ENCODE measurements at places on chromosomes 2 and 18. TPM values are rescaled to one million over a fixed set of nuclear protein-coding genes. Genes with fewer than 3 reads are reported as not detected.

DNA sequence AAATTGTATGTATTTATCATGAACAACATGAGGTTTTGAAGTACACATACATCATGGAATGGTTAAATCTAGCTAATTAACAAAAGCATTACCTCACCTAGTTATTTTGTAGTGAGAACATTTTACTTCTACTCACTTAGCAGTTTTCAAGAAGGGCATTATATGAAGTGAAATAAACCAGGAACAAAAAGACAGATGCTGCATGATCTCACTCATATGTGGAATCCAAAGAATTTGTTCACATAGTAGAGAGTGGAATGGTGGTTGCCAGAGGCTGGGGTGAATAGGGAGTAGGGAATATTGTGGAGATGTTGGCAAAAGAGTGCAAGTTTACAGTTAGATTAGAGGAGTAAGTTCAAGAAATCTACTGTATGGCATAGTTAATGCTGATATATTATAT lies 292.0 kb downstream of the ASXL3 start:
- H3K4me1 ChIP-seq: no peaks in the 10 kb centered on the region
- no peak overlapping the region for H3K4me3 ChIP-seq
- no peaks in the 10 kb centered on the region for H3K27me3 ChIP-seq
- no peaks in the 10 kb centered on the region for H3K36me3 ChIP-seq

DNA sequence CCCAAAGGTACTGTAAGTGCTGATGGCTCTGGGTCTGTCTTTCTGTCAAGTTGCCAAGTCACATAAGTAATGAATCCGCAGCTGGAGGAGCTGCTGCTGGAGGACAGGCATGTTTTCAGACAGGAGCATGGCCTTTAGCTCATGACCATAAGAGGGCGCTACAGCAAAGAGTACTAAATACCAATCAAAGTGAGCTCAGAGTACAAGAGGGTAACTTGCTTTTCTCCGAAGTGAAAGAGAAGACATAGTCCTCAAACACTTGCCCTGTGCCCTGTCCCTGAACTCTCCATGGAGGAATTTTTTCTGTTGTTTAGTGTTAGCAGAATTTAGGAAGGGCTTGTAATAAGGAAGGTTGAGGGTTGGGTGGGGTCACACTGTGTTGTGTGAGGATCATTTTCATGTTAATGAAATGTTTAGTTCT lies 58.0 kb upstream of the EML6 start:
- H3K36me3 ChIP-seq: peaks cover 81% of the 10 kb centered on the region
- peak; percentile 61 for DNase-seq
- no peak overlapping the region for H3K4me3 ChIP-seq
- peaks cover 16% of the 10 kb centered on the region for H3K4me1 ChIP-seq

GRCh38 chr18:68449292-68449691 lies 265.6 kb downstream of the TMX3 start:
- peaks cover 1% of the 10 kb centered on the region for H3K27me3 ChIP-seq
- no peaks in the 10 kb centered on the region for H3K36me3 ChIP-seq
- H3K27ac ChIP-seq: no peak overlapping the region

DNA sequence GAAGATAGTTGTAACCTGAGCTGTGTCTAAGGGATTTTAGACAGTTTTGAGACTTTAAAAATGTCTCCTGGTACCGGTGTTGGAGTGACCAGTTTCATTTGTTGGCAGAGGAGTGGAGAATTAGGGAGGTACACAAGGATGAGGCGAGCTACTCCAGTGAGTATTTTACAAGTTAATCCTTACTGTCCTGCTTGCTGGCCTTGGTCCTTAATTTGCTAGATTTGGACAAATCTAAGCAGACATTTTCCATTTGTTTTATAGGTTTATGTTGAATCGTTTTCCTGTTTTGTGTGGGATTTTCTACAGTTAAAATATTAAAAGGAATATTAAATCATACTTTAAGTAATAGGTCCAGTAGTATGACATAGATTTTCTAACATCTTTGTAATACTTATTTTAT lies 101.8 kb downstream of the ZNF407 start:
- H3K36me3 ChIP-seq: peaks cover 4% of the 10 kb centered on the region
- no peaks in the 10 kb centered on the region for H3K27me3 ChIP-seq
- no peak overlapping the region for H3K4me3 ChIP-seq
- no peak overlapping the region for H3K27ac ChIP-seq
- H3K4me1 ChIP-seq: no peaks in the 10 kb centered on the region

- no peak overlapping the region for H3K27ac ChIP-seq
- no peak for DNase-seq
- H3K4me1 ChIP-seq: peaks cover 4% of the 10 kb centered on the region
- H3K36me3 ChIP-seq: no peaks in the 10 kb centered on the region
- H3K4me3 ChIP-seq: no peak overlapping the region
These were observed 91.1 kb downstream of the FMNL2 start for GRCh38 chr2:152425765-152426727.

- no peak for DNase-seq
- no peaks in the 10 kb centered on the region for H3K36me3 ChIP-seq
- no peak overlapping the region for H3K27ac ChIP-seq
- H3K27me3 ChIP-seq: no peaks in the 10 kb centered on the region
- no peak overlapping the region for H3K4me3 ChIP-seq
These were observed 67.9 kb downstream of the COL6A3 start for GRCh38 chr2:237345891-237346640.

- peaks cover 7% of the 10 kb centered on the region for H3K4me1 ChIP-seq
- H3K4me3 ChIP-seq: no peak overlapping the region
- no peak overlapping the region for H3K27ac ChIP-seq
- no peaks in the 10 kb centered on the region for H3K27me3 ChIP-seq
These were observed 38.1 kb downstream of the NAPG start for GRCh38 chr18:10563886-10564285.

MCM6 gene
- total RNA-seq: 110 TPM

TMEM198 gene
- 0.69 TPM for total RNA-seq

CNRIP1 gene
- total RNA-seq: not detected

HTRA2 gene
- total RNA-seq: 41.6 TPM

UGT1A6 gene
- not detected for total RNA-seq

CCDC121 gene
- 1.00 TPM for total RNA-seq

GBX2 gene
- not detected for total RNA-seq

POTEE gene
- 0.69 TPM for total RNA-seq

All from activated CD4-positive, alpha-beta T cell treated with anti-CD3 and anti-CD28 coated beads, Interleukin-2, amount 10 ng/mL, durations not matched to agents 7 days and 5 days (primary cell).